Stimulated activated CD4-positive, alpha-beta T cell treated with anti-CD3 and anti-CD28 coated beads, TNF-alpha, amount 100 ng/mL, for 48 hours (primary cell): ENCODE measurements at places on chromosomes 13 and 19.
A peak's percentile ranks its signal among the peaks of the same experiment; 100 is the strongest.

DNA sequence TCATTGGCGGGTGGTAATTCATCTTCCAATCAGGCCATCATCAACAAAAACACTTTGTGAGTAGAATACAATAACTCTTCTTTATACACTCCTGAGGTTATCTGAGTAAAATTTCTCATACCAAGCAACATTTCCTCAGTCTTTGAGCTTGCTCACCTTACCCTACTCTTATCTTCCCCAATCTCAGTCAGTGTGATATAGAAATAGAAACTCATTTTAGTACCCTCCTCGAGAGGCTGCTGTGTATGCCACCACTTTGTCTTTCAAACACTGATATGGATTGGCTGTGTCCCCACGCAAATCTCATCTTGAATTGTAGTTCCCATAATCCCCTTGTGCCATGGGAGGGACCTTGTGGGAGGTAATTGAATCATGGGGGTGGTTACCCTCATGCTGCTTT is 209.7 kb downstream of the RBM26 start:
- no peak for DNase-seq

GRCh38 chr13:33758113-33758512 is 59.8 kb upstream of the RFC3 start:
- no peak for DNase-seq

- DNase-seq: no peak
These were observed 7.7 kb upstream of the PTOV1 start for GRCh38 chr19:49843265-49843664.

DNA sequence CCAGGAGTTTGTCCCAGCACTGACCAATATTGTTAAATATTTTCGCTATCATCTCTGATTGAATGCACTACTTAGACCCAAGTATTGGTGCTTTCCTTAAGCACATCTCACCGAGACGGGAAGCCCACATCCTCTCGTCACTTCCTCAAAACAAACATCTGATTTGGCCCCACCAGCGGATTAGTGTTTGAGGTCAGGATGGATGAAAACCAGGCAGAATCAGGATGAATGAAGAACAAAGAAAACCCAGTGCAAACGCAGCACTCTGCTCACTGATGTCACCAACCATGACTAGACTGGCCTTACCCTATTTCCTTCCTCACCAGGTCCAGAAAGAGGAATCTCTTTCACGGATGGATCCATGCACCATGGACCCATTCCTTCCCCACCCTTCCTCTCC is 6.0 kb downstream of the PLAUR start:
- no peak for DNase-seq

DNA sequence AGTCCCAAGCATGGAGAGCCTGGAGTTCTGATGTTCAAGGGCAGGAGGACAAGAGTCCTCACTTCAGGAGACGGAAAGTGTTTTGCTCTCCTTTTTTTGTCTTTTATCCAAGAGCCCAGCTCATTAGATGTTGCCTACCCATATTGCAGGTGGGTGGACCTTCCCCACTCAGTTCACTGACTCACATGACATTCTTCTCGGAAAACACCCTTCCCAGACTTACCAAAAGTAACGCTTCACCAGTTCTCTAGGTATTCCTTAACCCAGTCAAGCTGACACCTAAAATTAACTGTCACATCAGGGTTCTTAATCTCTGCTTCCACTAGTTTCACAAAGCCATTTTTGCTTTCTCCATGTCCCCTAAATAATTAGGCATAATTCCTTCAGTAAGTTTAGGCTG is 2215.4 kb upstream of the PCDH20 start:
- DNase-seq: no peak

DNA sequence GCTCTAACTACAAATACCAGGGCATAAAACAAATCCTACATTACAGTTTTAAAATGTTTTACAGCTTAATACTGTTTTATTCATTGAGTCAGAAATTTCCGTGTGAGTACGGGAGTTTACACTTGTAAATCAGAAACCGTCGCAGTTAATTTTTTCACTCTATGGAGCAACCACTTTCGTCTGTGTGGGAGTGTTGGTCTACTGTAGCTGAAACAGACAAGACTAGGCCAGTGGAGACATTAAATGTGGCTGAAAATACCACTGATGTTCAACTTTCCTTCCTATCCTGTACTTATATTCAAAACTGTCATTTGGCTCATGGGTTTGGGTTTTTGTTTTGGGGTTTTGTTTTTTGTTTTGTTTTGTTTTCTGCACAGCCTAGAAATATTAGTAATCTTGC is 268.7 kb downstream of the DCT start:
- no peak for DNase-seq

GRCh38 chr19:58562122-58563033 is 4.0 kb upstream of the UBE2M start:
- no peak for DNase-seq

DNA sequence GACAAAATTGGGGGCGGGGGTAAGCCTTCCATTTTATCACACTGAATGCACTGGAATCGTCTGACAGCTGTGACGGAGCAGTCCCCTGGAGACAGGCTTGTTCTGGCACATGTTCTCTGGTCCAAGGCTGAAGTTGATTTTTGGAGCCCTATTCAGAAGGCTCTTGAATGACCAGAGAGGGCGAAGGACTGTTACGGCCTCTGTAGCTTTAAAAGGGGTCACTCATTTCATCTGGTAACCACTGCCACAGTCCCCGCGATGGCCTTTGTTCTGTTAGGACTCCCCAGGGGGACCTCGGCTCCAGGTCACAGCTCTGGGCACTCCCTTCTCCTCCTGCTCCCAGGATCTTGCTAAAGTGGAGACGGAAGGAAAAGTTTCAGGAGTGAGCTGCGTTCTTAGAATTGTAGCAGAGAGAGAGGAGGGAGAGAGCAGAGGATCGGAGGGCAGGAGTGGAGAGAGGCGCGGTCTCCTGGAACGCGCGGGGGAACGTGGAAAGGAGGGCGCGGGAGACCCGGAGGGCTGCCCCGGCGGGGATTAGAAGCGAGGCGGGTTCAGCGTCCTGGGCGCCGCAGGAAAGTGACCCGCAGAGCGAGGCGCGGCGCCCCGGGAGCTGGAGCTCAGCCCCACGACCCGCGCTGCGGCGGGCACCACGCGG is 134.3 kb upstream of the MYO16 start:
- no peak for DNase-seq

DNA sequence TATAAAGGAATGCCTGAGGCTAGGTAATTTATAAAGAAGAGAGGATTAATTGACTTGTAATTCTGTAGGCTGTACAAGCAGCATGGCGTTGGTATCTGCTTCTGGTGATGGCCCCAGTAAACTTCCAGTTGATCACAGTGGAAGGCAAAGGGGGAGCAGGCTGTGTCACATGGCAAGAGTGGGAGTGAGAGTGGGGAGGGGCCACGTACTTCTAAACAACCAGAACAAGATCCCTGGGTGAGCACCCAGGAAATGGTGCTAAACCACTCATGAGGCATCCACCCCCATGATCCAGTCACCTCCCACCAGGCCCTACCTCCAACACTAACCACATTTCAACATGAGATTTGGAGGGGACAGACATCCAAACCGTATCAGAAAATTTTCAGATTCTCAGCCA is 3.0 kb upstream of the RNF113B start:
- no peak for DNase-seq

- DNase-seq: no peak
These were observed 74.8 kb upstream of the IPO5 start for GRCh38 chr13:97878431-97879375.

DNA sequence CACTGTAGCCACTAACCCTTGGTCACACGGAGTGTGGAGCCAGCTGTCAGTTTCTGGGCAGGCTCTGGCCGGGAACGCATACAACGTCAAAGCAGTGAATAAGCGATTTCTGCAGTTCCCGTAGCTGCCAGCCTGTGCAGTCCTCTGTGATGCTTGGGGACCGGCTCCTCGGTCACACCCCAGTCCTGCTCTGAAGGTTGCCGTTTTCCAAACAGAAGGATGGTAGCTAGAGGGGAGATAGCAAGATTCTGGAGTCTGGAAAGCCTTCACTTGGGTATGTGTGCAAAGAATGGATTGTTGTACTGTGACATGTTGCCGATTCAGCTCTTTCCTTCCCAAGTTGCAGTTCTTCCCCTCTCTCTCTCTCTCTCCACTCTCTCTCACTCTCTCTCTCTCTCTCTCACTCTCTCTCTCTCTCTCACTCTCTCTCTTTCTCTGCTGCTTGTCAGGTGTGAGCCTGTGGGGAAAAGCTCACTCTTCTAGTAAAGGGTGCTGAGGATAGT is 38.7 kb upstream of the C1QTNF9 start:
- no peak for DNase-seq

DNA sequence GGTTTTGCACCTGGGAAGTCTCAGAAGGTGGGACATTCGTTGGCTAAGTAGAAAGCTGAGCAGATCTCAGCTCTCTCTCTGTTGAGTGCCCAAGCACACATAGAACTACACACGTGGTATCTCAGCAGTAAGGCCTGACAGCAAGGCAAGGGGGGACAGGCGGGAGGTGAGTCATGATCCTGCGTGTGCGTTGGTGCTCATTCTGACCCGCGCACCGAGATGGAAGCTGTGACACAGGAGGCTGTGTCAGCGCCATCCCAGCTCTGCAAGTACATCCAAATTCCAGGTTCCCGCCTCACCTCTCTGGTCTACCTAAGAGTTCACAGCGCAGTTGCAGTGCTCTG is 135.7 kb downstream of the USP12 start:
- no peak for DNase-seq

DNA sequence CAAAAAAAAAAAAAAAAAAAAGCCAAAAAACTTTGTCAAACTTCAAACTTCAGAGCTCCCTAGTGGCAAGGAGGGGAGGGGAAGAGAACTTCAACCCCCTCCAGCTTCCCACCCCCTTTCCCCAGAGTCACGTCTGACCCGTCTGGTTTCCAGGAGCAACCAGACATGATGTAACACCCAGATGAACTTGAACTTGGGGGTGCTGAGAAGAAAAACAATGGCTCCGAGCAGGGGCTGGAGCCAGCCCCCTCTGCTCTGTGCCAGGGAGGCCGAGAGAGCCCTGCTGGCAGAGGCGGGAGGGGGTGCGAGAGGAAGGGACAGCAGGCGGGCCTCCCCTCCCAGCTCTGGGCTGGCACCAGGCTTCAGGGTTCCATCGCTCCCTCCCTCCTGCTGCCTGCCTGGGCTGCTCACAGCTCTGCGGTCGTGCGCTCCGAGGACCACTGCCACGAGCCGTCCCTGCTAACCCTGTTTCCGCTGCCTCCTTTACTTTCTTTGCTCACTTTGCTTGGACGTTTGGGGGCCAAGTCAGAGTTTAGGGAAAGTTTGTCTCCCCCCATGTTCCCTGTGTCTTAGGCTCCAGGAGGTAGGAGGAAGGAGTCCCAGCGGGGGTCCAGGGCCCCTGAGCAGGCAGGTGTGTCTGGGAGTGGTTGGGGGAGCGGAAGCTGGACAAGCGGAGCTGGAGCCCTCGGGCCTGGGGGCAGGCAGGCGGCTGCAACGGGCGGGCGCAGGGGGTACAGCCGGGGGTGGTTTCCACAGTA is 11.1 kb downstream of the LYL1 start:
- no peak for DNase-seq

DNA sequence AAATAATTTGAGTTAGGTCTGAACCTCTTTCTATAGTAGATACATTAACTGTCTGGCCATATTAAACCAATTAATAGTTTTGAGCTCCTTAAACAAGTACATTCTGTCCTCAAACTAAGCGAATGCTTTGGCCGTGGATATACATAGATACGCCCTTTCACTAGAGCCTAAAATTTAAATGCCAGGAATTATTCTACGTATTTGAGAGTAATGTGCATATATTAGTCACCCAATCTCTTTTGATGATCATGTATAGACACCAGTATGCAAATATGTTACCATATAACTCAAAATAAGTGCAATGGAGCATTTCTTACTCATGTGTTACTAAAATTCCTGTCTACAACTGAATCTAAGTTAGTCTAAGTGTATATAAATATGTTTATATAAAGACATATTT is 70.4 kb downstream of the FLT1 start:
- no peak for DNase-seq

DNA sequence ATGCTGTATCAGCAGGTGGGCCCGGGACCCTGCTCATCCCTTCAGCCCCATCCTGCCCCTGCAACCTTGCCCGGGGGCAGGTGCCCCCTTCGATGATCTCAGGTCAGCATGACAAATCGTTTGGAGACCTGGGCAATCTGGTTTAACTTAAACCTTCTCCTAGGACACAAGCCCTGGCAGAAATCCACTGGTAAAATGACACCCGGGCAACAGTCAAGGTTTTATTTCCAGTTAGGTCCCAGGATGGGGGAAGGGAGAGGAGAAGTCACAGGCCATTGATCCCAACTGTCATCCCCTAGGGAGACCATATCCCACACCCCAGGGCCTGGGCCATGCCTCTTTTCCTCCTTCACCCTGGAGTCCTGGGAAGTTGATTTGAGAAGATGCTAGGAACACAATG is 1.8 kb upstream of the PLIN5 start:
- DNase-seq: no peak

GRCh38 chr13:30551189-30551588 is 66.5 kb upstream of the USPL1 start:
- no peak for DNase-seq

DNA sequence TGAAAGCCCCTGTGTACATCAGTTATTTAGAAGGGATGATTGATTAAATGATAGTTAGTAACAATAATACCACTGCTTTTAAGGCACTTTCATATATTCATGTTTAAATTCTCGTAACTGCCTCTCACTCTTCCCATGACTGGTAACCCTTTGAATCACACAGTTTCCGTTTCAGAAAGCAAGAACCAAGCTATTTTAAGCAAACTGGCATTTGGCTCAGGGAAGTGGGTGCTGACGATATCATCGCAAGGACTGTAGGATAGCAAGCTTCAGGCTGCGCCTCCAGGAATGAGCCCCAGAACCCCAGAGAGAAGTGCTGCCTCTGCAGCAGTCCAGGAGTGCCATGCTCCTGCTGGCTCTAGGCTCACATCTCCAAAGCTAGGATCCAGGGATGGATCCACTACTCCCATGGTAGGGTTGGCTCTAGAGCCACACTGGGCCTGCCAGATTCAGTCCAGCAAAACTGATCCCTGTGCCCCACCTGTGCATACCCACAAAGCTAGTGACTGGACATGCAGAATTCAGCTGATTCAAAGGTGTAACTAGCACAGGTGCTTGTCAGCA is 313.5 kb downstream of the SLC7A1 start:
- no peak for DNase-seq

DNA sequence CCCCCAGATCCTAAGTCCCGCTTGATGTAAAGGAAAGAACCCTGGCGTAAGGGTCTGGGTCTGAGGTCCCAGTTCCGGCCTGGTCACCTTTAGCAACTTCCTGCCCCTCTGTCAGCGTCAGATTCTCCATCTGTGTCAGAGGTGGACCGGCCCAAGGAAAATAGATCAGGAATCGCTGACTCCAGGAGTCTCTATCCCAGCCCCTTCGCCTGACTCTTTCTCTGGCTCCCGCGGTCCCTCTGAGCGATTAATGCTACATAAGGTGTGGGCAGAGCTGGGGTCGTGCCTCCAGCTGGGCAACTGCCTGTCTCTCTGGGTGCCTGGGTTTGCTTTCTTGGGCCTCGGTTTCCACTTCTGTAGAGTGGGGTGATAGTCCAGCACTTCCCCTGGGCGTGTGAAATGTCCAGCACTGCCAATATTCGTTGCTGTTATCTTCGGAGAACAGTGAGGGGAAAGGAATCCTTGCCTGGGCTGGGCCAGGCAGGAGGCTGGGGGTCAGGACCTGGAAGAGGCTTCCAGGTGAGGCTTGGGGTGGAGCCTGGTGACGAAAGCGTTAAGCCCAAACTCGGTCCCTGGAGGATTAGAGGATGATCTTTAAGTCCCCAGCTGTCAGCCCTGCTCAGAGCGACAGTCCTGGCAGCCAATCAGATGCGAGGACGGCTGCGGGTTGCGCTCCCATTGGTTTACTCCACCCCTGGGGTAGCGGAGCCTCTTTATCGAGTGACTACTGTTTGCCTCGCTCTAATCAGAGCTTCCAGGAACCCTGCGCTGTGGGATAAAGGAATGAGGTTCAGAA is 767 bp downstream of the ABCA7 start:
- peak; percentile 89 for DNase-seq
